ENCODE measurements at places on chromosomes 3 and 15. TPM values are rescaled to one million over a fixed set of nuclear protein-coding genes. Genes with fewer than 3 reads are reported as not detected.

DNA sequence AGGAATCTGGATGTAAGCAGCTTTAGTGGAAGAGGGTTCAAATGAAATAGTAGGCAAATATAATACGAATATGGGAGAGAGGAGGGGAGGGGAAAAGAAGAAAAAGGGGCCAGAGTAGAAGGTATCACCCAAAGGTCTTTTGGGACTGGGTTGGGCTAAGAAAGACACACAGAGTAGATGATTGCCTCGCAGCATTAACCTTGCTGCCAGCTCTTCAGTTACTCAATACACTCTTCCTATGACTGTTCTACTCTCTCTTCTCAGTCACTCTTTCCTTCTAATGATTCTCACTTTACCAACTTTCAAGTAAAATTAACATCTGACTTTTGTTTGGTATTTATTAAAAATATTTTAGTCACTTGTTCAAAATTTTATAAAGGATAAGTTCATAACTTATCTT is 52.8 kb downstream of the CLASP2 start:
- H3K4me3 ChIP-seq: no peak overlapping the region
- H3K27ac ChIP-seq: no peak overlapping the region
- no peaks in the 10 kb centered on the region for H3K27me3 ChIP-seq
- no peaks in the 10 kb centered on the region for H3K36me3 ChIP-seq

DNA sequence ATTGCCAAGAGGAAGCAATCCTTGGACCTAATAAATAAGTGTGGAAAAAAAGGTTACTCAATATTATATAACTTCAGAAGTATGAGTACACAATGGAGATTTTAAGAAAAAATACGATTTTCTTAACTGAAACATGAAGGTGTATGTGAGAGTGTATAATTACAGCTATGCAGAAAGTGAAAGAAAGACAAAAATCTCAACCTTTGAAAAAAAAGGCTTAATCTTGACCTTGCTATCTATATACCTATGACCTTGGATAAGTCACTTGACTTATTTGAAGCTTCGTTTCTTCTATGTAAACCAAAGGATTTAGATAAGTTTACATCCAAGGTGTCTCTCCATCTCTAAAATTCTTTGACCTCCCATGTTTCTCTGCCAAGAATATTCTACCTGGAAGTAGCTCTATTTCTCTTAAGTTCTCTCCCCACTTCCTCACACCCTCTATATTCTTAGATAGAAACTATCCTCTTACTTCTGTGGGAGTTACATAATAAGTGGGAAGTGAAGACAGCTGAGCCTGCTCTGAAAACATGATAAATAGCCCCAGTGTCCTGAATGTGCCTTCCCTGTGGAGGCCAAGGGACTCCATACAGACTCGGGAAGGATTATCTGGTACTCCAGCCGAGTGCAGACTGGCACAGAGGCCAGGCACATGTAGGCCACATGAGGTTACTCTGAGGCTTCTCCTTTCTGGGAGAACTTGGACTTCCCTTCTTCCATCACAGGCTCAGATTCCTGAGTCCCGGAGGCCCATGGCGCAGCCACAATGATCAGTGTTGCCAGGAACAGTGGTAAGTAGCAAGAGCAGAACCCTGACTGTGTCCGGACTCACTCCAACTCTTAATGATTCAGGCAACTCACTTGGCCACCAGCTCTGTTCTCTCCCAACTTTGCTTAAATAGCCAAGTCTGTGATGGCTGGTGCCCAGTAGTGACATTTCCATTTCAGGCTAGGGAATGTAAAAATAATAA is 166.8 kb upstream of the COL8A1 start:
- no peak overlapping the region for H3K4me3 ChIP-seq
- no peaks in the 10 kb centered on the region for H3K4me1 ChIP-seq
- no peaks in the 10 kb centered on the region for H3K36me3 ChIP-seq

GRCh38 chr3:16604887-16605602 is at the start of gene DAZL:
Gene DAZL, minus strand, starts transcription at chr3:16605423. Its CDS starts 218 bp downstream, at chr3:16605205.
- H3K4me3 ChIP-seq: peak within 1 kb of the TSS; percentile 68
- H3K27me3 ChIP-seq: no peaks in the 10 kb centered on the region

GRCh38 chr3:159130108-159130507 is 328.3 kb downstream of the MFSD1 start:
- peak; percentile 46 for DNase-seq
- no peak overlapping the region for H3K4me3 ChIP-seq
- no peak overlapping the region for H3K27ac ChIP-seq
- no peaks in the 10 kb centered on the region for H3K36me3 ChIP-seq
- H3K27me3 ChIP-seq: no peaks in the 10 kb centered on the region

GRCh38 chr3:195907934-195908693 is at the start of gene TNK2:
Gene TNK2, minus strand, starts transcription at chr3:195908551. Its CDS starts 19,963 bp downstream, at chr3:195888588.
- peak within 1 kb of the TSS; percentile 66 for H3K4me3 ChIP-seq
- H3K36me3 ChIP-seq: no peaks in the 10 kb centered on the region
- peaks cover 21% of the 10 kb centered on the region for H3K4me1 ChIP-seq
- no peak within 1 kb of the TSS for H3K27ac ChIP-seq
- peak; percentile 77 for DNase-seq
- H3K27me3 ChIP-seq: no peaks in the 10 kb centered on the region

DNA sequence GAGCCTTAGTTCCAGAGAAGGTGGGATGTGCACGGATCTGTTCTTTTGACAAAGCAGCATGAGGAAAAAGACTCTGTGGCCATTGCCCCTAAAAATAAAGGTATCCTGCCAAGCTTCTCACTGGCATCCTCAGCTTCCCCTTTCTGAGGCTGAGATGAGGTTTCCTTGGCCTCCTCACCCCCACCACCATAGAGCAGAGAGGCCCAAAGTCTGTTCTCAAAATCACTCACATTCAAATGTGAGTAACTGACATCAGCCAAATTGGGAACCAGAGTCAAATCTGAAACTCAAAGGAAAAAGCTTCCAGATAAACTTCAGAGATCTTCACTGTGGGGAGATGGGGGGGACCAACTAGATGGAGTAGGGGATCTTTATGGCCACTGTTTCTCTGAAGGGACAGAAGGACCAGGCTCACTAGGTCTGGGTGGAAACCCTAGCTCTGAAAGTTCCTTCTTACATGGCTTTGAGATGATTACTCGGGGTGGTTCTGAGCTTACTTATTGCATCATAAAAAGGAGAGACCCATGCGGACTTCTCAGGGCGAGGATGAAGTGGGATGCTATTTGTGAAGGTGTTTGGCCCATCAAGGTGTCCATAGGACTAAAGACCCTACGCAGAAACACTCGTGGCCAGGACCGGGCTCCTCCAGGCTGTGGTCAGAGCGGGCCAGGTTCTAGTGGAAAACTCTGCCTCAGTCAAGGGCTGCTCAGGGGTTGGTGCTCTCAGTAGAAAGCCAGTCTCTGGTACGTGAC is 61.5 kb upstream of the MEF2A start:
- no peaks in the 10 kb centered on the region for H3K36me3 ChIP-seq
- H3K27ac ChIP-seq: no peak overlapping the region
- peaks cover 12% of the 10 kb centered on the region for H3K4me1 ChIP-seq
- no peak for DNase-seq

DNA sequence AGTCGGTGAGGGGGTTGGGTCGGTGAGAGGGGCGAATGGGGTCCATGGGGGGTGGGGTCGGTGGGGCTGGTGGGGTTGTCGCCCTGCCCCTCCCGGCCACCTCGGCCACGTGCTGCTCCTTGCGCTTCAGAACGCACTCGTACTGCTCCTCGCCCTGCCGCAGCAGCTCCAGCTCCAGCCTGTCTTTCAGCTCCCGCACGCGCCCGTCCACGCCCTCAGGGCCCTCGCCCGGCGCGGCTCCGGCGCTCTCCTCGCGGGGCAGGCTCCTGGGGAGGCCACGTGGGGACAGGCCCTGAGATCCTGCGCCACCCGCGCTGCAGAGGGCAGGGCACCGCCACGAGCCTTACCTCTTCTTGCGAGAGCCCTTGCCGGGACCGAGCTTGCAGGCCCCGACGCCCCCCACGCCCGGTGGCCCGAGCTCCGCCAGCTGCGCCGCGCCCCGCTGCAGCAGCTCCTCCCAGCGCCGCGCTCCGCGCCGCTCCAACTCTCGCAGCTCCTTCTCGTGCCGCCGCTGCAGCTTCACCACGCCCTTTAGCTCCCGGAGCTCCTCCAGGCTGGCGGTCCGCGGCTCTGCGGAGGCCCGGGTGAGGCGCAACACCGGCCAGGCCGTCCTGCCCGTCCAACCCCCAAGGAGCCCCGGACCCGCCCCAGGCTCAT is 8.2 kb upstream of the ANKRD63 start:
- no peaks in the 10 kb centered on the region for H3K27me3 ChIP-seq
- no peak overlapping the region for H3K27ac ChIP-seq
- no peaks in the 10 kb centered on the region for H3K36me3 ChIP-seq

- no peak overlapping the region for H3K27ac ChIP-seq
- no peaks in the 10 kb centered on the region for H3K27me3 ChIP-seq
- H3K36me3 ChIP-seq: no peaks in the 10 kb centered on the region
- DNase-seq: no peak
- no peak overlapping the region for H3K4me3 ChIP-seq
These were observed 21.0 kb downstream of the RFT1 start for GRCh38 chr3:53109190-53109589.

- DNase-seq: no peak
- no peaks in the 10 kb centered on the region for H3K36me3 ChIP-seq
- H3K27me3 ChIP-seq: no peaks in the 10 kb centered on the region
- H3K4me3 ChIP-seq: no peak overlapping the region
- H3K4me1 ChIP-seq: peaks cover 4% of the 10 kb centered on the region
These were observed 25.5 kb upstream of the SNRPA1 start for GRCh38 chr15:101320501-101321052.

DNA sequence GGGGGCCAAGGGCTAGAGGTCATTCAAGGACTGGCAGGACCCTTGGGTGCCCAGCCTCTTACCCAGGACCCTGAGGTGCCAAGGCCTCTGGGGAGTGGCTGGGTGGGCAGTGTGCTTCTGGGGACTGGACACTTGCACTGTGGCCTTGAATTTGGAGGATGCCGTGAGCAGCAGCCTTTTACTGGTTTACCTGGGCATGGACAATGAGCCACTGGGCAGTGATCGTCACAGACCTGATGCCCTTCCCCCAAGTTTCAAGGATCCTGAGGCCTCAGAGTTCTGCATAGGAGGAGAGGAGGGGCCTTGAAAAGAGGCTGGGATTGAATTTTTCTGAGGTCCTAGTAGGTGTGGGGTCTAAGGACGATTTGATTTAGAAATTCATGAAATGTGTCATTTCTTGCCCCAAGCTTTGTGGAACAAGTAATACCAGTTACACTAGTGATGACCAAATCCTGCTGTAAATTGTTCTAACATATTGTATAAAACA is 146.1 kb upstream of the TPM1 start:
- H3K36me3 ChIP-seq: no peaks in the 10 kb centered on the region
- H3K4me1 ChIP-seq: no peaks in the 10 kb centered on the region
- H3K27me3 ChIP-seq: no peaks in the 10 kb centered on the region

DNA sequence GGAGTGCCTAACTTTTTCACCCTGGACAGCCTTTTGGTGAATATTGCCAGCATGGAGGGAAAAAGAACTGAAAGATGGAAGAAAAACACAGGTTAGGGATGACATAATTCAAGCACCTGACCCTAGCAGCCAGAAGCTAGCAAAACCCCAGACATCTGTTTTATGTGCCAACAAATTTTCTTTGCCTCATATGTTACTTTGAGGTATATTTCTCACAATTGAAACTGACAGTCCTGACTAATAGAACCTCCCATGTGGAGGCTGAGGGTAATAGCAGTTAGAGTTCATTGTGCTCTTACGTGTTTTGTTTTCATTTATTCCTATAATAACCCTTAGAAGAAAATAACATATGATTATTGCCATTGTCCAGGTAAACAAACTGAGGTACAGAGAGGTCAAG is 71.5 kb upstream of the SLC25A26 start:
- no peak for DNase-seq
- H3K36me3 ChIP-seq: no peaks in the 10 kb centered on the region
- H3K4me1 ChIP-seq: no peaks in the 10 kb centered on the region
- no peaks in the 10 kb centered on the region for H3K27me3 ChIP-seq

DNA sequence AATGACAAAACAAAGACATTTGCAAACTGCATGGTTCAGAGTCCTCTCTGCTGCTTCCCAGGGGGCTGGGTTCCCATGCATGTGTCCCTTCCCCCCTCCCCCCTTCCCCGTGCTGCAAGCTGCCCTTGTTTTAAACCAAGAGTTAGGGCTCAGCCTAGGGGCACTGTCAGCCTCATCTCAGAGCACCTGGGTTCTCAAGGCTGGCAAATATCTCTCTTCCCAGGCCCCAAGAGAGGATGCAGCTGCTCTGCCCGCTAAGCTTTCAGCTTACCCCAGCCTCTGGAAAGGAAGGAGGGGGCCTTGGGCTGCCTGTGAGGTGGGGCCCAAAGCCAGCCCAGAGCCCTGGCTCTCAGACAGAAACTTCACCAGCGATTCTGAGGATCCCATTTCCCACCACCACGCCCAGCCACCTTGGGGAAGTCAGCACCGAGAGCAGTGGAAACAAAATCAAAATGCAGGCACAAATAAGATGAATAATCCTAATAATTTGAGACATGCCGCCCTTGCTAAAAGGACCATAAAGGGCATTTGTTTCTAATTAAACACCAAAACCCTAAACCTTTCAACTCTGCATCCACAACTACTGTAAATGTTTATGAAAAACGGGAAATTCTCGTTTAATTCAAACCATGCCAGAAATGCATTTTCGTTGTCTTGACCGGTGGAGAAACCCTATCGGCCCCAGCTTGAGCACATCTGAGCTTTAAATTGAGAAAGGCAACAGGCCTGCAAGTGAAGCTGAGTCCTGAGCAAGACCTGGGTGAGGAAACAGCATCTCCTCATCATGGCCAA is 67.7 kb upstream of the WNT5A start:
- DNase-seq: no peak
- no peaks in the 10 kb centered on the region for H3K27me3 ChIP-seq
- H3K4me1 ChIP-seq: no peaks in the 10 kb centered on the region
- no peaks in the 10 kb centered on the region for H3K36me3 ChIP-seq

DNA sequence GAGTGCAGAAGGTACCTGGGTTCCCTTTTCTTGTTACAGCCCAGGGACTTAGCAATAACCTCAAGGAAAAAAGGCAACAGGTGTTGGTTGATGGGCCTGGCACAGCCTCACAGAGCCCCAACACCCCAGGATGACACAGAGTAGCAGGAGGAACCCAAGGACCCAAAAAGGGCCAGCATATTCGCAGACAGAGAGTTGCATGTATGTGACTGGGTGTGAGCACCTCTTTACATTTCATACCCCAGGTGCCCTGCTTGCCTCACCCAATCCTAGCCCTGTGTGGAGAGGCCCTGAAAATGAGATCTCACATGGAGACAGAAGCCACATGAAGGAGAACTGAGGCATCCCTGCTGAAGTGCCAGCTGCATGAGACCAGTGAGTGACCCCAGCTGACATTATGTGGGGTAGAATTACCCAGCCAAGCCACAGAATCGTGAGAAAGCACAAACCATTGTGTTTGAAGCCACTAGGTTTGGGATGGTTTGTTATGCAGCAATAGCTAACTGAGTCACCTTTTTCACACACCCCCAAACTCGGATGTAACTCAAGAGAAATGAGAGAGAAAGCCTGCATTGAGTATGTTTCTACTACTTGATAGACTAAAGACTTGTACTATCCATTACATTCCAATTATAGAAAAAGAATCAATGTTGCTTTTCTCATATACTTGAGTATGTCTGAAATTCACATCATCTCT is 26.2 kb upstream of the HHATL start:
- peak overlapping the region; percentile 33 for H3K27ac ChIP-seq
- H3K27me3 ChIP-seq: no peaks in the 10 kb centered on the region
- DNase-seq: peak; percentile 12
- no peaks in the 10 kb centered on the region for H3K36me3 ChIP-seq
- no peak overlapping the region for H3K4me3 ChIP-seq

GRCh38 chr15:74773731-74774252 is 8.1 kb upstream of the CSK start:
- H3K4me3 ChIP-seq: no peak overlapping the region
- H3K27ac ChIP-seq: no peak overlapping the region
- H3K36me3 ChIP-seq: no peaks in the 10 kb centered on the region
- peaks cover 21% of the 10 kb centered on the region for H3K4me1 ChIP-seq
- no peak for DNase-seq

- H3K27me3 ChIP-seq: no peaks in the 10 kb centered on the region
- peak; percentile 64 for DNase-seq
- peak overlapping the region; percentile 69 for H3K4me3 ChIP-seq
- H3K36me3 ChIP-seq: no peaks in the 10 kb centered on the region
- H3K4me1 ChIP-seq: peaks cover 4% of the 10 kb centered on the region
These were observed 901 bp downstream of the ALCAM start for GRCh38 chr3:105367406-105368213.

The CHST2 gene
- 7.5 TPM for total RNA-seq

The CLSTN2 gene
- 3.8 TPM for total RNA-seq
